ENCODE measurements at places on chromosomes 11 and 22.

GRCh38 chr11:117605331-117605730 is 191.7 kb downstream of the DSCAML1 start:
- no peak for DNase-seq

DNA sequence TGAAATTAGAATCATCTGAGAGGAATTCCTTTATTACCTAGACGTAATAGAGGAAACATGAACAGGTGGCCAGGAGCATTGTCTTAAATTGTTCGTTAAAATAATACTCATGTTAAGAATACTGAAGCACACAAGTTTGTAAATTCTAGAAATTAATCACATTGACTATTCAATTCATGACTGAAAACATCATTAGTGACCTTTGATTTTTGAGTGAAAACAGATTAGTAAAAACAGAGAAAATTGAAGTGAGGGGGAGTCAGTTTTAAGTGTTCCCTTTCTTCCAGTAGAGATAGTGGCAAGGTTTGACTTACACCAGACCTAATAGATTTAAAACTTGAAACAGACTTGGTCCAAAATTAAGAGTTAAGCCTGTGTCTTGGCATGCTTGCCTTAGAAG is 1.4 kb downstream of the ZFP91 start:
- peak; percentile 36 for DNase-seq

- no peak for DNase-seq
These were observed 6.7 kb downstream of the SYNGR1 start for GRCh38 chr22:39356464-39356863.

GRCh38 chr11:66541892-66542291 is 4.0 kb downstream of the ZDHHC24 start:
- DNase-seq = no peak

DNA sequence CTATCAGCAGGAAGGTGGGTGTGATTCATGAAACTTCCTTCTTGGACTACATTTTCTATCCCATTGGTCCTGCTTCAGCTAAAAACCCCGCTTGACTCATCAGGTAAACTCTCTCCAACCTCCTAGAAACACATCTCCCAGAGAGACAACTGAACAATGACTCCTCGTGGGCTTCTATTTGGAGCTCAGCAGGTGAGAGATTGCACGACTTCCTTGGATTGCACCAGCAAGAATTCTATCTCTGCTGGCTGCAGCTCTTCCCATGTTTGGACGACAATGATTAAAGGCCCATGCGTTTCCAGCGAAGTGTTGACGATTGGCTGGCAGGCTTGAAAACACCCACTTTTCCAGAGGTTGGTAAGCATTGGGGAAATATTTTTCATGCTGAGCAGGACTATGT is 216.1 kb upstream of the NTM start:
- DNase-seq = no peak

GRCh38 chr11:13776134-13776815 is 107.8 kb downstream of the FAR1 start:
- peak; percentile 68 for DNase-seq

- no peak for DNase-seq
These were observed 48.6 kb upstream of the CD82 start for GRCh38 chr11:44516688-44517507.

DNA sequence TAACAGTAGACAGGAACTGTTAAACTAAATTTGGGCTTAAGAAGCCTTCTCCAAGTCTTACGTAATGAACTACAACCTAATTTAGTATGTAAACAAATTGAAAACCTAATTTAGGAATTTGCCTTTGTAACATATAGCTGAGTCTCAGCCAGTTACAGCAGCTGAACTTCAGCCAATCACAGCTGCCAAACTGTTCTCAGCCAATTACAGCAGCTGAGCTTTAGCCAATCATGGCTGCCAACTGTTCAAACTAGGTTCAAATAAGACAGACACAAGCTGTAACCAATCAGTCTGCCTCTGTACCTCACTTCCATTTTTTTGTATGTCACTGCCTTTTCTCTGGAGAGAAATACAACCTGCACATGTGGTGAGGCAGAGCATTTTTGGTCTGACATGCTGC is 95.0 kb upstream of the CD44 start:
- DNase-seq = peak; percentile 23

DNA sequence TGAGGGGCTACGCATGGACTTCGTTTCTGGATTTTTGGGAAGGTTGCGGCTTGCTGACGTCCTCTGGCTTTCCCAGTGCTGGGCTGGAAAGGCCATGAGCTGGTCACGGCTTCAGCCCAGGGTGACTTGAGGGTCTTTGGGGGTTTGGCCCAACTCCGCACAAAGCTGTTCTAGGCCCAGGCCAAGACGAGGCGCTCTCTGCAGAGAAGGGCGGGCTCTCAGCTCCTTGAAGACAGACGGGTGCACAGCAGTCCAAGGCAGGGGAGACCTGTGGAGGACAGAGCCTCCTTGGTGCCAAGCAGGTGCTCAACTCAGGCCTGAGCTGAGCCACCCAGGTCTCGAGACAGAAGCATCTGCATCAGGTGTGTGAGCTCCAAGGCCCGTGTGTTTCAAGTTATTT is 1003.7 kb downstream of the BRD1 start:
- DNase-seq = no peak

DNA sequence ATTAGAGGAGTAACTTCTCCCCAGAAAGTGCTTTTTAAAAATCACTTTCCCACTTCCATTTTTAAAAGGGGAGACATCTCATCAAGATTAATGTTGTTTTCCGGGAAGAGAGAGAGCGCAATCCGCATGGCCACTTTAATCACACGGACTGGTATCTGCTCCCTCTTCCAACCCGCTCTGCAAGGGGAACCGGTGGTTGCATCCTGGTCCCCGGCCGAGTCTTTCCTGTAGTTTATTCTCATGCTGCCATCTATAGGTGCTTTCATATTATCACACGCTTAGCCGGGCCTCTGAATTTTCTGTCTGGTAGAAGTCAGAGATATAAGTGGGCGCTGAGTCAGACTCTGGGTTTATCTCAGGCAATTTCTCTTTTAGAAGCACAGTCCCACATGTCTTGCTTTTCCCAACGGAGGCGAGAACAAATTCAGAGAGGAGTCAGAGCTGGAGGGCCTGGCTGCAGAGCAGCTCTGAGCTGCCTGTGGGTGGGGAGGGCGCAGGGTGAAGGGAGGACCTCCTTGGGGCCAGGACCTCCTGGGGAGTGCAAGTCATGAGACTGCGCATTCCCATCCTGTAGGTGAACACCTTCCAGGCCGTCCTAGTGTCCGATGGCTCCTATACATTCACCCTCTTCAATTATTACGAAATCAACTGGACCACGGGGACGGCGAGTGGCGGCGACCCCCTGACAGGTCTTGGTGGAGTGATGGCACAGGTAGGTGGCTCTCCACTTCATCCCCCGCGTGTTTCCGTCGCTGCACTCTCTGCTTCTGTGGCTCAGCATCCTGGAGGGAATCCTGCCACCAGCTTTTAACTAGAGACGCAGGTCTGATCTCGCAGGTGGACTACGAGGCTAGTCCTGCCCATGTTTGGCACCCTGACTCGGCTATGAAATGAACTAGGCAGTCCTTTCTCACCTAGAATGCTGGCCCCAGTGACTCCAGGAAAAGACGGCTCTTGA is 11.7 kb downstream of the TECTA start:
- peak; percentile 67 for DNase-seq

DNA sequence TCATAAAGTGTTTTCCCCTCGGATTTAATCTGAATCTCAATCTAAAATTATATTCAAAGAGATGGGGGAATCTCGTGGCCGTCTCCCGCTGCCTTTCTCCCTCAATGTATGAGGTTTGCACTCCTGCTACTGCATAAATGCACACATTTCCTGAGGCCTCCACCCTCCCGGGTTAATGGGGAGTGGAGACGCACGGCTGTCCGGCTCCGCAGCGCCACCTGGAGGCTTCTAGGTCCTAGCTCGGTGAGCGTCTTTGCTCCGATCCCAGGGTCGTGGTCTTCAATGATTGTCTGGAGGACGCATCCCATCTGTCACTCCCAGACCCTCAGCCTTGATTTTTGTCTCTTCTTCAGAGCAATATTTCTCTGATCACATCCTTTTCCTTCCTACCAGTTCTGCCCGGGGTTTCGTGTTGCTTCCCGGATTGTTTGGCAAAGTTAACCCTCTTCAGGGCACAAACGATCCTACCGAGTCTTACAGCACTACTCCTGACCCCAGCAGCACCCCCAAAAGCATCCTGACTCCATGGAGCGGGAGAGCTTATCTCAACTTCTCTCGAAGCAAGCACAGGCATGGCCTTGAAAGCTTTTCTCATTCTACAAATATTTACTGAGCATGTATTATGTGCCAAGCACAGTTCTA is at the start of gene LMO1:
TSS of gene LMO1 (minus strand) at position 110 of the 642 bp plus-strand sequence. CDS start 516 bp downstream, outside the sequence.
- peak; percentile 51 for DNase-seq

DNA sequence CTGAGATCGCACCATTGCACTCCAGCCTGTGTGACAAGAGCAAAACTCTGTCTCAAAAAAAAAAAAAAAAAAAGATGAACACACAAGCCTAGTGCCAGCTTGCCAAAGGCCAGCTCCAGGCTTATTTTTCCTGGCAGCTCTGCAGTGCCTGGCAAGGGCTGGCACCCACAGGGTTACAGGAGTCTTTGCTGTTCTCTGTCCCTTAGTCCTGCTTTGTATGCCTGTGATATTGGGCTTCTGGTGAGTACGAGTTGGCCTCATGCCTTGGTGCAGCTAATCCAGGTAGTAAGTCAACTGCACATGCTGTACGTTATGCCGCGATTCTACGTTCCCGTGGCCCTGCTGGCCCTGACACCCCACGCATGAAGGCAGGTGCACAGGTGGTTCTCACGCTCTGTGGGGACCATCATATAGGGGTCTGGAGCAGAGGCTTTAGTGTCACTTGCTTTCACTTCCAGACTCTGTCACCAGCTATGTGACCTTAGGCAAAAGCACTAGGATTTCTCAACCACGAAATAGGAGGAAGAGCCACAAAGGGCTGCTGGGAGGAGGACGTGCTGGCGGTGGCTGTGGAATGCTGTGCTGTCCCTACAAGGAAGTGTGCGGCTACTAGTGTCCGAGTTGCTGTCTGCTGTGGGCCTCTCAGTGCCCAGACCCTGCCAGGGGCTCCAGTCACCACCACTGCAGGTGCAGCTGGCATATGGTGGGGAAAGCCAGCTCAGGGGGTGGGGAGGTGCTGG is 21.4 kb upstream of the RASL10A start:
- no peak for DNase-seq
